Stimulated activated naive CD4-positive, alpha-beta T cell treated with Interleukin-2 at 50 U/mL for 16 hours (primary cell): ENCODE measurements at places on chromosomes 16 and 17.

GRCh38 chr17:7107012-7107754 is 7.4 kb downstream of the ASGR2 start:
- no peak for DNase-seq

GRCh38 chr16:82651921-82652601 is 25.3 kb downstream of the CDH13 start:
- no peak for DNase-seq

GRCh38 chr16:84787263-84787622 is 32.5 kb upstream of the CRISPLD2 start:
- DNase-seq = no peak

GRCh38 chr16:77599793-77600415 is 122.4 kb upstream of the NUDT7 start:
- DNase-seq = no peak

- DNase-seq = no peak
Observed at GRCh38 chr17:80529904-80530292, 14.7 kb upstream of the RPTOR start.

- DNase-seq = no peak
Observed at GRCh38 chr17:28908640-28909167, 5.8 kb upstream of the DHRS13 start.

- DNase-seq = no peak
Observed at GRCh38 chr16:15031179-15031578, 24.7 kb downstream of the NTAN1 start.

DNA sequence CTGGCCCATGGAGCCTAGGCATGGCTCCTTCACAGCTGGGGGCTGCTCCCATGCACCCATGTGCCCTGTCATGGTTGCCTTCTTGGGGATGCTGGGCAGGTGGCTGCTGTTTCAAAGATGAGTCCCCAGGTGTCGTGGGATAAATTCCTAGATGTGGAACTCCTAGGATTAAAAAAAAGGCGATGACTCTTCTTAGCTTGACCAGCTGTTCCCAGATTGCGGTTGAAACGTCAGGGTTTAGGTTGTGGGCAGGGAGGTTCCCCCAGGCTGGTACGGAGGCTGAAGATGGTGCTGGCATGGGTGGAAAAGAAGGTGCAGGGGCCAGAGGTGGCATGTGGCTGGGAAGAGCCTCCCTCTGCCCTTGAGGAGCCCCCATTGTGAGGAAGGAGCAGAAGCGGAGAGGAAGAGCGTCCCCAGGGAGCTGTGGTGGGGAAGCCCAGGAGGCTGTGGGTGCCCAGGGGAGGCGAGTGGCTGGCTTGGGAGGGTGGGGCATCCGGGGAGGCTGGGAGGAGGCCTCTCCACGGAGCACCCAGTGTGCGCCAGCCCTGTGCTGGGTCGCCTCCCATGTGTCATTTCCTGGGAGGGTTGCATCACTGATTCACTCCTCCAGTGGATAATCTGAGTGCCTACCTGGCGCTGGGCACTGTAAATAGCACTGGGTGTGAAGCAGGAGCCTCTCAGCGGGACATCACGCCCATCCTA is 7.5 kb upstream of the KCNJ12 start:
- DNase-seq = no peak
